ENCODE measurements at places on chromosomes 3 and 15.

DNA sequence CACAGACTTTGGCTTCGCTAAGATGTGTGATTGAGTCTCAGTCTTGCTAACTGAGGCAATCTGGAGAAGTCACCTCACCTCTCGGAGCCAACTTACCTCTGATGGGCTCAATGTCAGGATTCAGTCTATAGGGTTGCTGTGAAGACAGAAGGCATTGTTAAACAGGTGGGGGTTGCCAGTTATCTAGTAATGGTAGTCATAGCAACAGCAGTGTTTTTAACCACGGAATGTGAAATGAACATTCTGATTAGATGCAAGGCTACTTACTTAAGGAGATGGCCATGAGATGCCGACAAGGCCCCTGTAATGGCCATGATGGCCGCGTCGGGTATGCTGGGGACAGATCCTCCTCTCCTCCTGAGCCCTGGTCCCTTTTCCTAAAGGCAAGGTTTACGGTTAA lies 243.1 kb downstream of the GABRG3 start:
- DNase-seq, result no peak

DNA sequence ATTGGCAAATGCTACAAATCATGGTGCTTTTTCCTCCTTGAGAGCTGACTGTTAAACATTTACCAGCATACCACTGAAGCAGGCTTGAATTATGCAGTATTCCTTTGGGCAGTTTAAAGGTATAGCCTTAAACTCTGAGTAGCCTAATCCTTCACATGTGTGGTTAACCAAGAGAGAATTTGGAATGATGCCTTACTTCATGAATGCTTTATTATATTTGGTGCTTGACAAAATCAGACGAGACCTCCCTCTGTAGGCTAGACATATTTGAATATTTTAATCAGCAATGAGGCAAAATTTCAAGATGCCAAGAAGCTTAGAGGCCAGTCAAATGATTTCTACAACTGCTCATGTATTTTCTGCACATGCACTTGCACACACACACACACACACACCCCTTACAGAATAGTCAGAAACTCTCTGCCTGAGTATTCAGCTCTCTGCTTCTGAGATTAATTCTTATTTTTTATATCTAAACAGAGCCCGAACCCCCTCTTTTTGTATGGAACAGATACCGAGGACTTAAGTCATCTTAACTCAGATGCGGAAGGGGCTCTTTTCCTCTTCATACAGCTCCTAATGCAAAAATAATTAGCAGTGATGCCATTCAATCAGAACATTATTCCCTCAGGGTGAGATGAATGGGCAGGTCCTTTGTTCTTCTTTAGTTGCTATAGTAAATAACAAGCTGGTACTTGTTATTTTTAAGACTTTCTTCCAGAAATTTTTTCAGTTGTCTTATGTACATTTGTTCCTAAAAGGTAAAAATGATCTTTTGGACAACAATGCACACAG lies 195.5 kb upstream of the TMC3 start:
- DNase-seq, result no peak

DNA sequence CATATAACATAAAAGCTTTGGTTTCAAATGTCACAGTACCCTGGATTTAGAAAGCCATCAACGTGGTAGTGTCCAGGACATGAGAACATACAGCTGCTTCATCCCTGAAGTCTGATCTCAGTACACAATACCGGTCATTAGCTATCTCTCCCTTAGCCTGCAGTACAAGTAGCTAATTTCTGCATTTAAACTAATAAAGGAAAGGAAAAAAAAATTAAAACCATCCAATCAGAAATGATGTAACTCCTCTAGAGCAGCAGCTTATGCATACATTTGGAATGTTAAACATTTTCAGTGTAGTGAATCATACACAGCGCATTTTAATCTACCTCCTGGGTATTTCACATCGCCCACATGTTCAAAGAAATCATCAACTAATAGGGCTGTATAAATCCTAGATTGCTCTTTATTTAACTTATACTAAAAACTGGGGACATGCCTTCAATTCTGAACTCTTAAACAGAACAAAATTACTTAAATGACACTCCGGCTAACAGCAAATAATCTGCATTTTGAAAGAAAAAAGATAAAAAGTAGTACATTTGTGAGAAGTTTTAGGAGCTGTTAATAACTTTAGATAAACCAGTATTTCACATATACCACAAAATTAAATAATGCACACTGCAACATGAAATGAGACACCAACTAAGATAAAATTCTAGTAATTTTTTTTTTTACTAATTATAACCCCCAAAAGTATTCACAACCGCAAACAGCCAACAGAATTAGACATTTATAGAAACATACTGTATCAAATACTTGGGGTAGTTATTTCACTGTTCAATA lies 3.7 kb downstream of the IGF2BP2 start:
- DNase-seq, result no peak

DNA sequence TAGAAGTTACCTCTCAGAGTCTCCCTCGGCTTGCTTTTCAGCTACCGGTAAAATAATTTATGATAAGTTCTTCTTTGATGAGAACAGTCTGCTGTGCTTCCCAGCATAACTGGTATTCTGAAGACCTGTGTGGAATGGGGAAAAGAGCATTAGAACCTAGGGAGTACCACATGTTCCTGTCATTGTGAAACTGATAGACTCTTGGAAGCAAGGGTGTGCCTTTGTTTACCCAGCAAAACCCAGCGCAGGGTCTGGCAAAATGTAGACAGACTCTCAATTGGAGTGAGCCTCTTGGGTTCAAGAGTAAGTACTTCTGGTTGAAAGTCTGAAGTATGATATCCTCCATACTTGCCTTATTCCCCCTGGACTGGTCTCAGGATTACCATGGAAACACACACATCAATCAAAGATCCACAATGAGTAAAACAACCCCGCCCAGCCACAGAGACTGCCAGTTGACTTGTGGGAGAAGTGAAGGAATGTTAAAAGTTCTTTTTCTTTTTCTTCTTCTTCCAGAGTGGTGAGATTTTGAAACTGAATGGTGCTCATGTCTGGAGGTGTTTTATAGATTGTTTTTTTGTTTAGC lies 652.4 kb upstream of the NAALADL2 start:
- DNase-seq, result no peak

GRCh38 chr3:143249014-143249413 lies 129.4 kb downstream of the CHST2 start:
- no peak for DNase-seq

DNA sequence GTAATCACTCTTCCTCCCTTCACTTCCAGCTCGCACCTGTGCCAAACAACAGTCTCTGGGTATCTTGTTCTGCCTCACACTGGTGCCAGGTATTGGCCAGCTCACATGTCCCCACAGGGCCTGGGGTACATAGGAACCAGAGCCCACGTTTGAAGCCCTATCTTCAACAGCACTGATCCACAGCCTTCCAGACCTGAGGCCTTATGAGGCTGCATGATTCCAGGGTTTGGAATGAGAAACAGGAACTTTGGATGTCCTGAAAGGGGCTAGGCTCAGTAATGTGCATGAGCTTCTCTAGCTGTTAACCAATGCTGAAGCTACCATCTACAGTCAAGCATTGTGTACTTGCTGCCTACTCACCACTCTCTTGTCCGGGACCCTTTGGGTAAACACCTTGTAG lies 92.4 kb downstream of the GPR156 start:
- no peak for DNase-seq

GRCh38 chr15:60219866-60220265 lies 177.9 kb downstream of the ANXA2 start:
- no peak for DNase-seq

DNA sequence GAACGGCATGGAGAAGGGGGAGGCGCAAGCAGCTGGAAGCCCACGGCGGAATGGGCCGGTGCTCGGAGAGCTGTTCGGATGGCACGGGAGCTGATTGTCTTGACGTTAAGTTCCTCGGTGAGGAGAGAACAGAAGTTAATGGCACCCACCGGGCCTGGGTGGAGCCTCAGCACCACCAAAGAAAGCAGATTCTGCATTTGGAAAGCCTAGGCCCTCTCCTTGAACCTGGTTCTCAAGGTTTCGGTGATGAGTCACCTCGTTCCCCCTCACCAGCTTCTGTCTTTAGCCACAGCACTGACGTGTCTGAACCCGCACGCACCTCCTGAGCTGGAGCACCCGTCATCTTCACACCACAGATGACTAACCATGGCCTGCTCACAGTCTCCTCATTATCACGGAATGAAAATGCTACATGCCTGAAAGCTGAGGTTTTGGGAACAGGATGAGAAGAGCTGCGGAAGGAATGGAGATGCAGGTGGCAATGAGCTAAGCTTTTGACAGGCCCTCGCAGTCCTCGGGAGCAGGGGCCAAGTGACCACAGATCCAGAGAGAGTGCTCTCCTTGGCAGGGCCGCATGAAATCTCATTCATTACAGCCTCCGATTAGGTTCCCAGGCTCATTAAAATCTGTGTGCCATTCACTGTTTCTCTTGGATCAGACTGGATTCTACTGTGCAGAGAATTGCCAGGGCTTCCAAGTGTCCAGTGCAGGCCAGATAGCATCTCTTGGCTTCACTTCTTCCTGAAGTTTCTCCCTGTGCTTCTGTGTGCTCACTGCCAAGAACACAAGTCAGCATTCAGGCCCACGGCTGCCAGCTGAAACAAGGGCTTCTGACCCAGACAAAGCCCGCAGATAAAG lies 96.3 kb upstream of the DLG1 start:
- DNase-seq, result no peak

Measured in naive thymus-derived CD8-positive, alpha-beta T cell (primary cell).